Stimulated activated CD8-positive, alpha-beta memory T cell treated with anti-CD3 and anti-CD28 coated beads, Interleukin-2, amount 100 ng/mL, for 1 hour (primary cell): ENCODE measurements at places on chromosomes 5 and 9.

- no peak for DNase-seq
Observed at GRCh38 chr9:25025156-25025555, 479.5 kb upstream of the IZUMO3 start.

DNA sequence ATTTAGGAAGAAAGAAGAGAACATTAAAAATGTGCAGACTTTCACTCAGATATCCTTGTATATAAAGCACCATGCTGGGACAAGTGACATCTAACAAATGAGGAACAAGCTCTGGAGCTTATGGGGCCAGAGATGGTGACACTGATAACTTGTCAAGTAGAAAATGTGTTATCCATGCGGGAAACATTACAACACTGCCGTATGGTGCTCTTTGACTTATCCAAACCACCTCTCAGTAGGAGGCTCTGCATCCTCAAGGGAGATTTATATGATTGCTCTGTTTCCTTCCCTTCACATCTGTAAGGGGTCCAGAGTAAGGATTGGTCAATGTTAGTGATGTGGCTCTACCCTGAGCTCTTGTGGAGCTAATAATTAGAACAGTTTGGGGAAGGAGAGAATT, 23.5 kb downstream of the KCTD16 start:
- no peak for DNase-seq

DNA sequence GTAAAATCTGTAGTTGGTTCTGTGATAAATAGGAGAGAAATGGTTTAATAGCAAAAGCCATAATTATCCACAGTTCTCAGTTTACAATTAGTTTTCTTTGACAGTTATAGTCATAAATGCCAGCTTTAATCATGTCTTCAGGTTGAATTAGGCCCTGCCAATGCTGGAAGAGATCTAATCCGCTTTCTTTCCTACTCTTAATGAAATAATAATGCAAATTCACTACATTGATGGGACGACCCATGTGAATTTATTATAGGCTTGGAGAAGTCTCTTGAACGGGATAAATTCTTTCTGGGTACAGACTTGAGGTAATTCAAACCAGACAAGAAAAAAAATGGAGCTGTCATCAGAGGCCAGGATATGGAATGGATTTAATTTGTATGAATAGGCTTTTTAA, 950.4 kb downstream of the EFNA5 start:
- DNase-seq: no peak

DNA sequence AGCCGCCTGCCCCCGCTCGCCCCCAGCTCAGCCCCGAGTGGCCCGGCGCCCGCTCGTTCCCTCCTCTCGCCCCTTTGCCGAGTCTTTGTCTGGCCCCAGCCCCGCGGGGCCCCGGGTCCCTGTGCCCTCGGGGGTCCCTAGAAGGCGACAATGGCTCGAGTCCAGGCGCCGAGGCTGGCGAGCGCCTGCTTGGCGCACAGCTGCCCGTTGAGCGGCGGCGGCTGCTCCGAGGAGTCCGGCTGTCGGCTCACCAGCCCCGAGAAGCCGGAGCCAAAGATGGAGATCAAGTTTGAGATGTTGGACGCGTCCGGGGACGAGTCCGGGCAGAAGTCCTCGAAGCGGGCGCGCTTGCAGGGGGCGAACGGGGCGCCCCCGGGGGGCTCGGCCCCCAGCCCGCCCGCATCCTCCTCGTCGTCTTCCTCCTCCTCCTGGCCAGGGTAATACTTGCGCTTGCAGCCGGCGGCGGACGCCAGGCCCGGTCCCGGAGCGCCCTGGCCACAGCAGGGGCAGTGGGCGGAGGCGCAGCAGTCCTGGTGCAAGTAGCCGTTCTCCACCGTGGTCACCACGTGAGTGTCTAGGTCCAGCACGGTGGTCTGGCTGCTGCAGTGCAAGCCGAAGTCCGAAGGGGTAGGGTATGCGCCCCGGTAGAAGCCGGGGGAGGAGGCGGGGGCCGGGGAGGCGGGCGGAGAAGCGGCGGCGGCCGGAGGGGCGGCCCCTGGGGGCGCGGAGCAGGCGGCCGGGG, 1.2 kb downstream of the IER5L start:
- no peak for DNase-seq

DNA sequence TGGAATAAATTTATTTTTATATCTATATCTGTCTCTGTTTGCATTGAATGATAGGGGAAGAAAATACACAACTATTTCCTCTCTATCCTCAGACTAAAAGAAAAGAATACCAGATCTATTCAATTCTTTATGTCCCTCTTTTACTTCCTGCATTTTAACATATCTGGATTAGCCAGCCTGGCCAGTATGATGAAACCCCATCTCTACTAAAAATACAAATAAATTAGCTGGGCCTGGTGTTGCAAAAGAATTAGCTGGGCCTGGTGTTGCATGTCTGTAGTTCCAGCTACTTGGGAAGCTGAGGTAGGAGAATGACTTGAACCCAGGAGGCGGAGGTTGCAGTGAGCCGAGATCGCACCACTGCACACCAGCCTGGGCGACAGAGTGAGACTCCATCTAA, 182.0 kb downstream of the LURAP1L start:
- DNase-seq: no peak

DNA sequence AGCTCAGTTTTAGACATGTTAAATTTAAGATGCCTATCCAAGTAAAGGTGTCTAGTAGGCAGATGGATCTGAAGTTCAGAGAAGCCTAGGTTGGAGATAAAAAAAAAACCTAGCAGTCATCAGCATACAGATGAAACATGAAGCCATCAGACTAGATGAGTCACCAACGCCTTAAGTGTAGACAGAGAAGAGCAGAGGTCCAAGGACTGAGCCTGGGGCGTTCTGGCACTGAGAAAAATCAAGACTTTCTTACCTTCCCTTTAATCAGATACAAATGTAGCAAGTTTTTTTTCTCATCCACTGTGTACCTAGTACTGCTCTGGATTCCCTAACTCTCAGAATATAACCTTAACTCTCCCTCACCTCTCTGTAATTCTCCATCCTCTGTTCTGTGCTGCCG, 97.3 kb downstream of the SIL1 start:
- no peak for DNase-seq
